ENCODE measurements at places on chromosomes 12 and 14.

DNA sequence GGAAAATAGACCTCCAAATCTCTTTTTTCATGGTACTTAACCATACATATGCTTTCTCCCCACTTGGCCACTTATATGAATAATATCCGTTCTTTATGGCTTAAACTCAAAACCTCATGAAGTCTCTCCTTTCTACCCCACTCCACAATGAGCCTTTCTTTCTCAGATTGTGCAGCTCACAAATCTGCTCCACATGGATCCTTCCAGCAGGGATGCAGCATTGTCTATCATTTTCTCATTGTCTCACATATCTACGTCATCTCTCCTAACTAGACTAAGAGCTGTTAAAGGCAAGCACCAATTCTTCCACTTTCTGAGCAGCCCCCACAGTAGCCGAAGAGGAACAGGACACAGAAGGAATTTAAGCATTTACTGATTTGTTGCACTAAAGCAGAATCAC is 106.4 kb downstream of the HECTD4 start:
- no peak for DNase-seq

GRCh38 chr12:122942637-122943036 is 23.6 kb downstream of the ABCB9 start:
- no peak for DNase-seq

GRCh38 chr12:46918631-46919030 is 92.8 kb upstream of the SLC38A4 start:
- DNase-seq = no peak

- DNase-seq = peak; percentile 58
These were observed 55.7 kb downstream of the TRPV4 start for GRCh38 chr12:109777544-109777943.

DNA sequence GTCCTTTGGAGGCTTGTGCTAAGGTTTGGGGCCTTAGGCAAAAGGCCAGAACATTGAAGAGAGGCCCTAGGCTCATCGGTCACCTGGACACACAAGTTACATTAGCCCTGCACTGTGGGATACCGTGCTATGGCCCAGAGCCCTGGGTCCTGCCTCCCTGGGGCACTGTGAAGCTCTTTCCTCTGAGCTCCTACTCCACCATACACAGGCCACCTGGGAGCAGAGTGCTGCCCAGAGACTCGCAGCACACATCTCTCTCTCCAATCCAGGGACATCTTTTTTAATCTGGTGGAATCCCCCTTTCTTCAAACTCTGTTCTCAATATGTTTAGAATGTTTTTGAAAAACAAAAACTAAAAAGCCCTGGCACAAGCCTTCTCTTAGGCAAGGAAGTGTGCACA is 314.2 kb upstream of the RGS6 start:
- DNase-seq = no peak

GRCh38 chr14:53496668-53497067 is 343.5 kb upstream of the DDHD1 start:
- no peak for DNase-seq

GRCh38 chr12:45726603-45727300 is 2.8 kb upstream of the ARID2 start:
- DNase-seq = peak; percentile 48

- DNase-seq = peak; percentile 26
These were observed 427 bp upstream of the TMEM120B start for GRCh38 chr12:121712190-121712460.

- no peak for DNase-seq
These were observed 21.3 kb upstream of the SRRM4 start for GRCh38 chr12:118959985-118960560.

DNA sequence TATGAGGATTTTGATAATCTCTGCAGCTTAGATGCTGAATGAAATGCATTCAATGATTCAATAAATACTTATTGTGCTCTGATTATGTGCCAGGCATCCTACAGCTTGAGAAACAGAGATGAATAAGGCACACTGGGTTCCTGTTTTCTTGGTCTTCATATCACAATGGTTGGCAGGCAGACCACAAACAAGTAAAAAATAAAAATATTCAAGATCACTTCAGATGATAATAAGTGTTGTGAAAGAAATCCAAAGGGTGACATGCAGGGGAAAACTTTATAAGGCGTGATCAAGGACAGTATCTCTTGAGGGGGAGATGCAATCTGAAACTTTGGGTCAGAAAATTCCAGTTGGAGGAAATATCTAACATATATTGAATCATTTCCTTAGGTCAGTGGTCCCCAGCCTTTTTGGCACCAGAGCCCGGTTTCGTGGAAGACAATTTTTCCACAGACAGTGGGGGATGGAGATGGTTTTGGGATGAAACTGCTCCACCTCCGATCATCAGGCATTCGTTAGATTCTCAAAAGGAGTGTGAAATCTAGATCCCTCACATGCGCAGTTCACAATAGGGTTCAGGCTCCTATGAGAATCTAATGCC is 73.7 kb upstream of the RAP1B start:
- DNase-seq = no peak

DNA sequence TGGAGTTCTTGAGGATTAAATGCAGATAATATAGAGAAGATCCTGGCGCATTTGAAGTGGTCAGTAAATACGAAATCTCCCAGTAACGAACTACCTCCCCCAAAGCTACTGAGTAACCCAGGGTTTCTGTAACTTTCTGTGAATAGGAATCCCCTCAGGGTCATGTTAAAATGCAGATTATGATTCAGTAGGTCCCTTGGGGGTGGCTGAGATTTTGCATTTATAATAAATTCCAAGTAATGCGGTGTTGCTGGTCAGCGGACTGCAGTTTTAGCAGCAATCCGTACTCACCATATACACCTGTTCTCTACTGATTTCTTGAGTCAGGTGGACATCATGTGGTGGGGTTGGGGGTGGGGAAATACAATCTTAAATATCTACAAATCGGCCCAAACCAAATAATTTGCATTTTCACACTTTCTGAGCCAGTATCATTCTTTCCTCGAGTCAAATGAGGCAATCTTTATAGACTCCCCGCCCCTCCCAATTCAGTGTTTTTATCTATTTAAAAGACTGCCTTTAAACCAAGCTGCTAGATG is 868 bp downstream of the SPATA7 start:
- DNase-seq = no peak

DNA sequence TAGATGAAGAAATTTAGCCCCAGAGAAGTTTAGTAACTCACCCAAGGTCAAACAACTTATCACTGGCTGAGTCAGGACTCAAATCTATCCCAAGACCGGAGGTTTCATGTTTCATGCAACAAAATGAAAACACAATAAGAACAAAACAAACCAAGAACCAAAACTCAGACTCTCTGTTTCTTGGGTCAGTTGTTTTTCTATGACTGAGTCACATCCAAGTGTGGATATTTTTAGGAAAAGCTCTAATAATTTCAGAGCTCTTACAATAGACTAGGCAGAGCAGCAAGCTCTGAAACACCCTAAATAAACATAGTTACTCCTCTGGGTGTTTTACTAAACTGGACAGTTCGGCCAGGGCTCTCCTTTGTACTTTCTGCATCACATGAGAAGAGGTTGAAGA is 87.6 kb upstream of the PRB2 start:
- peak; percentile 65 for DNase-seq

- peak; percentile 58 for DNase-seq
These were observed 86.6 kb downstream of the PHLDA1 start for GRCh38 chr12:75944905-75945432.

DNA sequence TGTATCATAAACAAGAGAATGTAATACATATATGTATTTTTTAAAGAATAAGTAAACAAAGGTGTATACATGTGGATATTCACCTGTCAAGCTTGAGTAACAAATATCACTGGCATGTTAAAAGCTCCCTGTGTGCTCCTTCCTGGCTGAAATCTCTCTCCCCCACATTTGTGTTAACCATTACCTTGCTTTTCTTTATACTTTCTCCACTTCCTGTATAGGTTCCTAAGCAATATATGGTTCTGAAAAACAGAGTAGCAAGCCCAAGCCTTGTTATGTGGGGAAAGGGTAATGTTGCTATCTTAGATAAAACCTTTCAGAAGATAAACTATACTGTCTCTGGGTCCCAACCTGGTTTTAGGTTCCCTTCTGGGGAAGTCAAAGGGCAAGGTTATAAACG is 32.3 kb upstream of the TBC1D30 start:
- no peak for DNase-seq

GRCh38 chr12:104108755-104109445 is 29.1 kb downstream of the NFYB start:
- DNase-seq = peak; percentile 87

DNA sequence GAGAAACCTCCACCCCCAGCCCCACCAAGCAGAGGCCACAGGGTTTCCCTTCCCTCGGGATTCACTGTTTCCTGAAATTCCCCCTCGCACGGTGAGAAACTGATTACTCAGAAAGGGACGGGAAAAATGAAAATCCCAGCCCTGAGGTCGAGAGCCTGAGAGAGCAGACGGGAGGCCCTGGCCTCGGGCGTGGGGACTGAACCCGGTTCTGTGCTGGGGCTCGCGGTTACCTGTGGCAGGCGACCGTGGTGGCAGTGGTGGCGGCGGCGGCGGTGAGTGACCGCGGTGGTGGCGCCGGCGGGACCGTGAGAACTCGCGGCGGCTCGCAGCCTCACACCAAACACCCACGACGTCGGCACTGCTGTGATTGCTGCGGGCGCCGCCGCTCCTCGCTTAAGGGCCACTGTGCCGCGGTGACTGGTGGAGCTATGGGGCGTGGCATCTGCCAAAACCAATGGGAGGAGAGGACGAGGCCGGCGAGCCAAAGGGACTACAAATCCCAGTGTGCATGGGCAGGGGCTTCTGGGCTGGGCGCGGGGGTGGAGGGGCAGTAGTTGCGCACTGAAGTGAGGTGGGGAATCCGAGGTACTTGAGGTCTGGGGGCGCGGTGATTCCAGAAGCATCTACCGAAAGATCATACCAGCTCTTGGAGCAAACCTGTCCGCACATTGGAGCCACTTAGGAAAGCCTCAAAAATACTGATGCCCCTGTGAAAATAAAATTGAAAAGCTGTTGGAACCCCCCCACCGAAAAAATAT is at the start of gene LGMN:
Gene LGMN, minus strand, starts transcription at position 369 of the 758 bp plus-strand sequence. CDS start 15,841 bp downstream, outside the sequence.
- DNase-seq = peak; percentile 96

DNA sequence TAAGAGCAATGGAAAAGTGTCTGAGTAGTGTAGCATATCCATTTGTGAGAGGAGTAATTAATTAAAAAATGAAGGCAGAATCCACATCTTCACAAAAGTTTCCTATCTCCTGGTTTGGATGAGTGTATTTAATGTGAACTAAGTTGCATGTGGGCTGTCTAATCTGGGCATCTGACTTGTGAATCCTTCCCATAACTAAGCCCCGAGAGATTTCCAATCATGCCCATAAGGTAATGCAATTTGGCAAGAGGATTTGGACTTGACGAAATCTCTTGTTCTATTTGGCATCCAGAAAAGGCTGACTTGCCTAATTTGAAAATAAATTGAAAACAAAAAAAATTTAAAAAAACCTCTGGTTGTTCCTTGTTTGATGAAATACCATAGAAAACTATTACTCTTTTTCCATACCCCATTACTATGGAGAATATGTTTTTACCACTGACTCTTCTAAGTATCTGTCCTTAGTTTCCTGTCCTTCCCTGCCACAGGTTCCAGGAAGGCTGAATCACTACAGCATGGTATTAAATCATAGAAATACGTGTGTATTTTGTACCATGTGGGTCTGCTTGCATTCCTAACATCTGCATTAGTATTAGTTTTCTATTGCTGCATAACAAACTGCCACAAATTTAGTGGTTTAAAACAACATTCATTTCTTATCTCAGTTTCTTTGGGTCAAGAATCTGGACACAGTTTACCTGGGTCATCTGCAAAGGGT is 48.4 kb downstream of the ETV6 start:
- DNase-seq = peak; percentile 77

GRCh38 chr12:94254270-94254669 is 105.9 kb downstream of the PLXNC1 start:
- no peak for DNase-seq

DNA sequence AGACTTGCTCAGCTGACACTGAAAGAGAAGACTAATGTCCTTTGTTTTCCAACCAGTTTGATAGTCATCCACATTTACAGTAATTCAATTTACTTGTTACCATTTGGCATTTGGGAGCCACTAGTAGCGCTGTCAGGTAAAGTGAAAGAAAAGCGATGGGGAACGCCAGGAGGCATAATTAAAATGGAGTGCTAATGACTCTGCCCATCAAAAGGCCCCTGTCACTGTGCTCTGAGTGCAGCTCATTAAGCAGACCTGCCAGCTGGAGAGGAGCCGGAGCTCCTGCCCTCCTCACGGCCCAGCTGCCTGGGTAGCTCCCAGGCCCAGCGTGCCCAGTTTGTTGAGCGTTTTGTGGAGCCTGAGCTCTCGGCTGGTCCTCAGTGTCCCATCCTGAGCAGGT is 463.6 kb upstream of the CCDC196 start:
- DNase-seq = no peak

DNA sequence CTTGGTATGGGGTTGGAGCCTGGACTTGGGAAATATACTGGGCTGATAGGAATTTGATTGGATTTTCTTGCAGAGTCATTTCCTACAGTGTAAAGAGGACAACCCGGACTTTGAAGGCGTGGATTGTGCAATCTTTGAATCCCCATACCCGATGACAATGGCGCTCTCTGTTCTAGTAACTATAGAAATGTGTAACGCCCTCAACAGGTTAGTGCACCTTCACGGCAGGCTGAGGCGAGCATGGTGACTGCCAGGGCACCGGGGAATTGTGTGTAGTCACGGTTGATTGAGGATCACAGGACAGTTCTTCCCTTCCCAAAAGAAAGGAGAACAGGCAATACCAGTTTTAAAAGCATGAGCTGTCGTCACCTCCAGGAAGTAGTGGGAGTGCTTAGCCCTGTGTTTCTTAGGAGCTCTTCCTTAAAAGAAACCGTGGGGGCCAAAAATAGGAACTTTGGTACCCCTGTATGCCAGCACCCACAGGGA is 58.3 kb downstream of the ANAPC7 start:
- DNase-seq = peak; percentile 99

DNA sequence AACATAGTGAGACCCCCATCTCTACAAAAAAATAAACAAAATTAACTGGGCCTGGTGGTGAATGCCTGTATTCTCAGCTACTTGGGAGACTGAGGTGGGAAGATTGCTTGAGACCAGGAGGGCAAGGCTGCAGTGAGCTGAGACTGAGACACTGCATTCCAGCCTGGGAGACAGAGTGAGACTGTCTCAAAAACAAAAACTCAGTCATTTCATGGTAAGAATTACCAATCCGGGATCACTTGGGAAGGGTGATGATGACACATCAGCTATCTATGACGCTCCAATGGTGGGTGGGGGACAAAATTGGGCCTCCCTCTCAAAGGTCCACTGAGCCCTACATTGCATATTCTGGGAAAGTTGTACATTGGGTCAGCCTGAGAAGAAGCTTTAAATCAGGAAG is 47.7 kb downstream of the SERPINA3 start:
- no peak for DNase-seq

- no peak for DNase-seq
These were observed 3.3 kb upstream of the ING4 start for GRCh38 chr12:6666211-6666610.

GRCh38 chr14:64612021-64612380 is 62.2 kb downstream of the PPP1R36 start:
- DNase-seq = no peak

GRCh38 chr14:24542346-24542936 is 33.6 kb downstream of the CTSG start:
- peak; percentile 94 for DNase-seq

- DNase-seq = no peak
These were observed 188.3 kb downstream of the CALM1 start for GRCh38 chr14:90585106-90585505.

Data from epithelial cell of esophagus (primary cell).